ENCODE measurements at places on chromosomes 3 and 15. TPM values are rescaled to one million over a fixed set of nuclear protein-coding genes. Genes with fewer than 3 reads are reported as not detected.

- DNase-seq = no peak
Observed at GRCh38 chr15:85832394-85832793, 37.7 kb upstream of the KLHL25 start.

DNA sequence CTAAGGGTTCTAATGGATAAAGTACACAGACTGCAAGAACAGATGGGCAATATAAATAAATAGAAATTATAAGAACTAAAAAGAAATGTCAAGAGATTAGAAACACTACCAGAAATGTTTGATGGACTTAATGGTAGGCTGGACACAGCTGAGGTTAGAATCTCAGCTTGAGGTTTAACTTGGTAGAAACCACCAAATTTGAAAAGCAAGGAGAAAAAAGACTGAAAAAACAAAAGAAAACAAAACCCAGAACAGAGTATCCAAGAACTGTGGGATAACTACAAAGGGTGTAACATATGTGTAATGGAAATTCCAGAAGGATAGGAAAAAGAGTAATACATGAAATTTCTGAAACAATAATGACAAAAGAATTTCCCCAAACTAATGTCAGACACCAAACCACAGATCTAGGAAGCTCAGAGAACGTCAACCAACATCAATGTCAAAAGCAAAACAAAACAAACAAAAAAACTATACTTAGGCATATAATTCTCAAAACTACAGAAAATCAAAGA is 35.0 kb downstream of the RFX7 start:
- no peak for DNase-seq

GRCh38 chr3:61789861-61790260 is 228.5 kb downstream of the PTPRG start:
- peak; percentile 37 for DNase-seq

DNA sequence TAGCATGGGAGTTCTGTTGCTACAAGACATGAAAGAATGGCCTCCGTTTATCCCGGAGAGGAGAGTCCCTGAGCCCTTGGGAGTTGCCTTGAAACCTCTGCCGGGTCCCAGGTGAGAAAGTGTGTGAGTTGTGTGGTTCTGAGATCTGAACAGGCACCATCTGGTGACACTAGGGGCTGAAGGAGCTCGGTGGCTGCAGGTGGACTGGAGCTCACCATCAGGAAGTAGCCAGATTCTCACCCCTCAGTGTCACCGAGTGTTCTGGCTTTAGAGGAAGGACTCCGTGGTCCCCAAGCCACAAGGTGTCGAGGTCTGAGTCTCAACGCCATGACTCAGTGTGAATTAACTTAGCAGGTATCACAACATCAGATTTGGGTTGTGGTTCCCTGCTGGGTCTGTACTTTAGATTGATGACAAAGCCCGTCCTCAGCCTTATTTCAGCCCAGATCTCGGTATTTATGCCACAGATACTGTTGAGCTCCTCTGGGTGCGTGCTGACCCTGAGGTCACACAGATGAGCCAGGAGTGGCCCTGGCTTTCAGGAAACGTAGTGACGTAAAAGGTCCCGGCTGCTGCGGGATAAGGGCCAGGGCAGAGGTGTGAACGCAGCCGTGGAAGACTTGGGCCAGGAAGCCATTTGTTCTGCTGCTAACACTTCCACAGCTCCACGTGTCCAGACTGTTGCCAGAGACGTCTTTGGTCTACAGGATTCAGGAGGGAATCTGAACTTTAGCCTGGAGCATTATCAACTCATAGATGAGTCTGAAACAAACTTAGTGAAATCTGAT is 54.4 kb downstream of the PGPEP1L start:
- no peak for DNase-seq

GRCh38 chr3:197203714-197204146 is 94.7 kb downstream of the DLG1 start:
- no peak for DNase-seq

Gene LINGO1
- not detected for total RNA-seq

Gene PAQR9
- 0.03 TPM for total RNA-seq

- DNase-seq = no peak
Observed at GRCh38 chr3:178835033-178835432, 236.6 kb downstream of the ZMAT3 start.

Gene VIPR1
- total RNA-seq = not detected

GRCh38 chr3:20325563-20325962 is 139.6 kb upstream of the SGO1 start:
- no peak for DNase-seq

GRCh38 chr15:73927476-73928240 is 1.4 kb downstream of the LOXL1 start:
- DNase-seq = peak; percentile 75

Gene C3orf33
- total RNA-seq = 2.7 TPM

DNA sequence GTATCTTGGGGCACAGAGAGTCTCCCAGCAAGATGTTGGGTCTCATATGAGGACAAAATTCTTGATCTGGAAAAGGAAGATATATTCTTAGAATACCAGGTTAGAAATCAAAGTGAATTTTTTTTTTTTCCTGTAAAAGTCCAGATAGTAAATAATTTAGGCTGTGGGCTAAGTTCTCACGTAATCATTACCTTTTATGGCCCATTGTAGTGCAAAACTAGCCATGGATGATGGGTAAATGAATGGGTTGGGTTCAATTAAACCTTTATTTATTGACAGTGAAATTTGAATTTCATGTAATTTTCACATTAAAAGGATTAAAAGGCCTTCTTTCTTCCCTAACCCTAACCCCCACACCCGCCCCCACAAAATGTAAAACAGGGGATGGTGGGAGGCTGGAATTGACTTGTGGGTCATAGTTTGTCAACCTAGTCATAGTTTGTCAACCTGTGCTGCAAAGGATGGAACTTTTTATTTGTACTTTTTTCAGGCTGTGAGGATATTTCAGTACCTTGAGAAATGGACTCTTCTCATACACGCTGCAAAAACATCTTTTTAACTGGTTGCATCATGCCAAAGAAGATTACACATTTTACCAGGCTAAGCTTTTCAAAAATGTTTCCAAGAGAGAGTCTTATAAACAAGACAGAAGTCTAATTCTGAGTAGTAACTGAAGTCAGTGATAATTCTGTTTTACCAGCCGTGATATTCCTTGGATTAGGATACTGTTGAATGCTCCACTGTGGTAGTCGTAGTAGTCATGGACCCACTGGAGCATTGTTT is 138.8 kb downstream of the AKAP13 start:
- DNase-seq = no peak

Gene KCTD6
- 3.5 TPM for total RNA-seq

DNA sequence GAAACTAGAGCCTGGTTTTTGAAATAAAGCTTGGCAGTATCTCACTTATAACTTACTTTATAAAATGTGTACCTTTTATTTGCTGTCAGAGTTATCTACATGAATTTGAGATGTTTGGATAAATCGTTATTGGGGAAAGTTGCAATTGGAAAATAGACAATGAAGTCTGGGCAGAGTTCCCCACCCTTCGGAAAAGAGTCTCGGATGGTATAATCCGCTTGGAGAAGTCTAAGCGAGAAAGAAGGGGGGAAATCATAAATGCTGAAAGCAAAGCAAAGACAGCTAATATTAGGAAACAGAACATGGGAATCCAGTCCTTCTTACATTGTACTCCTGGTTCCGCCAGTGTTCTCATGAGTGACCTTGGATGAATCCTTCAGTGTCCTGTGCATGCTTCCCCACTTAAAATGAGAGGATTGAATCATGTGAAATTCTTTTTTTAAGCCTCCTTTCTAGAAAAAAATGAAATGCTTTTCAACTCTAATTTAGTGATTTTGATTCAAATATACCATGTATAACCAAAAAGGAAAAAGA is 162.4 kb downstream of the ATG7 start:
- no peak for DNase-seq

- no peak for DNase-seq
Observed at GRCh38 chr3:138249636-138250035, 62.5 kb downstream of the ARMC8 start.

Gene KNSTRN
- total RNA-seq = 65.1 TPM

- DNase-seq = no peak
Observed at GRCh38 chr15:64767203-64767602, 8.2 kb downstream of the RBPMS2 start.
